Daoy (cell line): ENCODE measurements at places on chromosomes 1 and 21. TPM values are rescaled to one million over a fixed set of nuclear protein-coding genes. Genes with fewer than 3 reads are reported as not detected.

GRCh38 chr1:232047473-232047872 lies 420.9 kb downstream of the DISC1 start:
- no peak for DNase-seq

- DNase-seq, result peak; percentile 22
Measured at GRCh38 chr1:157137408-157138219, 581 bp downstream of the ETV3 start.

DNA sequence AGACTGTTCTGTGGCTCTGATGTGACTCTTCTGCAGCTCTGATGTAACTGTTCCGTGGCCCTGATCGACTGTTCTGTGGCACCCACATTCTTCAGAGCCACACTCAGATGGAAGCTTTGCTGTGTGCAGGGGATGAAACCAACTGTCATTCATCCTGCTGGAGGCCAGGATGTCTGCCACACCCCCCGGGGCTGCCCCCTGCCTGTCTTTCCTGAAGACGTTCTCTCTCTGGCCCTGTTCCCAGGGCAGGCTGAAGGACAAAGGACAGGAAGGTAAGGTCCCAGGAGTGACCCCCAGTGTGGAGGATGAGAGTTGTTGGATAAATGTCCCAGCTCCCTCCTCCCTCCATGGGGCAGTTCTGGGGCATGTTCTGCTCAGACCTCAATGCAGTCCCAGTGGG lies 29.4 kb upstream of the UMODL1 start:
- peak; percentile 44 for DNase-seq

GRCh38 chr1:201447903-201448871 lies 20.8 kb downstream of the PHLDA3 start:
- peak; percentile 87 for DNase-seq

DNA sequence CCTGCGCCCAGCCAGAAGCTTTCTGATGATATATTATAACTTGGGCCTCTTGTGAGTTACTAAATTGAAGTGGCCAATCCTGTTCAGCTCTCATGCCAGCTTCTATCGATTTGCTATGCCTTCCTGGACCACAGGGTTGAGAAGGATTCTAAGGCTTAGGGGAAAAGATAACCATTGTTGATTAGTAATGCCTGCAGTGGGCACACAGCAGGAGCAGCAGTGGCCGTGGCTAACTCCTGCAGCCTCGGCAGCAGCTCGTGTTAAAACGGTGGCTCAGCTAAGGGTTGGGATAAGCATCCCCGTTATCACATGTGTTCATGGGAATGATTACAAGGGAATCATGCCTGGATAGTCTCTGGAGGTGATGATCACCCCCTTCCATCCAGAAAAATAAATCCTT lies 20.5 kb upstream of the KCNE2 start:
- DNase-seq, result no peak

NUDT4B gene
- total RNA-seq, result 5.7 and 30.9 TPM in 2 replicates

PRXL2B gene
- total RNA-seq, result 13.0 and 20.6 TPM in 2 replicates

CR1L gene
- total RNA-seq, result 0.21 and 0.69 TPM in 2 replicates
